GM04503 (cell line): ENCODE measurements at places on chromosomes 4 and X.

GRCh38 chrX:30275498-30275897, 28.6 kb downstream of the MAGEB1 start:
- DNase-seq = no peak

GRCh38 chr4:147015491-147015890, 69.8 kb upstream of the TTC29 start:
- no peak for DNase-seq

- no peak for DNase-seq
Observed at GRCh38 chrX:48726596-48726995, 30.1 kb downstream of the SUV39H1 start.

- no peak for DNase-seq
Observed at GRCh38 chrX:52378870-52379269, 10.0 kb downstream of the XAGE2 start.

DNA sequence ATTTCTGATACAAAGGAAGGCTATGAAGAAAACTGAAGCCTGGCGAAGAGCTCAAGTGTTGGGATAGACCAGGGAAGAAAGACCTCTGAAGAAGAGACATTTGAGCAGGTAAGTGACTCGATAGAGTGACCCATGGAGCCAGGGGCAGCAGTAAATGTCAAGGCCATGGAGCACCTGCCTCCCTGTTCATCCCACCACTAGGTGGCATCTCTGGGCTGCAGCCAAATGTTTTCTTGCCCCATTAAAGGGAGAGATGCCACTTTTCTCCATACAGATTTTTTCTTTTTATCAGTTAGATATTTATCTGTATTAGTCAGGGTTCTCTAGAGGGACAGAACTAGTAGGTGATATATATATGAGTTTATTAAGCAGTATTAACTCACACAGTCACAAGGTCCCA, 4.9 kb upstream of the ZNF81 start:
- no peak for DNase-seq

GRCh38 chrX:9349572-9350494, 115.0 kb upstream of the TBL1X start:
- DNase-seq = no peak

- DNase-seq = no peak
Observed at GRCh38 chr4:181078196-181078595, 1165.0 kb upstream of the TENM3 start.

DNA sequence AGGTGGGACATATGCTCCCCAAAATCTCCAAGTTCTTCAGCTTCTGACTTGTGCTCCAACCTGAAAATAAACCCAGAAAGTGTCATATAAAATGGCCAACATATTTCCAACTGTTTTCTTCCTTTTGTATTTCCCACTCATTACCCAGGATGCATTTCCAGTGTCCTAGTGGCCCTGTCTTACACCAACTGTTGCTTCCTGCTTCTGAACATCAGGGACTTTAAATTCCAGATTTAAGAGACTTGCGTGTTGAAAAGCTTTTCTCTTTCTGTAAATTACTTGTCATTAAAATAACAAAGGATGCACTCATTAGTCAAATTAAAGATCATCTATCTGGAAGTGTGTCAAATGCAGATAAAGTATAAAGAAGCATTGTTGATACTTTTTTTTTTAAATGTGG, 19.9 kb downstream of the MID1 start:
- DNase-seq = no peak

- DNase-seq = no peak
Observed at GRCh38 chr4:135238940-135239339, 1037.4 kb upstream of the PABPC4L start.

DNA sequence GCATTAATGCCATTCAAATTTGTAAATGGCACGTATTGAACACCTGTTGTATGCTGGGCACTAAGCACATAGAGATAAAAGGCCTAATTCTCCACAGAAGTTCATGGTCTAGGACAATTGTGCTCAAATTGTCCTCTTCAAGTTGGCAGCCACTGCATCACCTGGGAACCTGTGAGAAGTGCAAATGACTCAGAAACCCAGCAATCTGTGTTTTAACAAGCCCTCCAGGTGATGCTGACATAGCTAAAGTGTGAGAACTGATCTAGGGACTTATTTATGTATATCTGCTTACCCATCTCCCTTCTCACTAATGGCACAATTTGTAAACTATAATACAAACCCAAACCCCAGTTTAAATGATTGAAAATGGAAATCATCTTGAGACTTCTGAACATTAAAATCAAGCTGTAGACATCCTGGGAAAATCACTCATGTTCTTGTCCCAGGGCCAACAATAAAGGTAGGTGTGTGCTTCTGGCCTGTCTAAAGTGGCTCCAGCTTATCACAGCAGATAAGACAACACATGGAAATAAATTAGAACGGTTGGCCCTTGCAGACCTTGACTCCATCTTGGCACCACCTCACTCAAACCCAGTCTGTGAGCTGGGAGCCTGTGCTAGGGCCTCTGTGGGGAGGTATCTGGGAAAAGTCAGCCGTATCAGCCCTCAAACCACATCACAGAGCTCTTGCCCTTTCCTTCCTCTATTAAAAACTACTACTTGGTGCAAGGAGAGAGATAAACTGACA, 46.8 kb downstream of the UCHL1 start:
- DNase-seq = no peak

DNA sequence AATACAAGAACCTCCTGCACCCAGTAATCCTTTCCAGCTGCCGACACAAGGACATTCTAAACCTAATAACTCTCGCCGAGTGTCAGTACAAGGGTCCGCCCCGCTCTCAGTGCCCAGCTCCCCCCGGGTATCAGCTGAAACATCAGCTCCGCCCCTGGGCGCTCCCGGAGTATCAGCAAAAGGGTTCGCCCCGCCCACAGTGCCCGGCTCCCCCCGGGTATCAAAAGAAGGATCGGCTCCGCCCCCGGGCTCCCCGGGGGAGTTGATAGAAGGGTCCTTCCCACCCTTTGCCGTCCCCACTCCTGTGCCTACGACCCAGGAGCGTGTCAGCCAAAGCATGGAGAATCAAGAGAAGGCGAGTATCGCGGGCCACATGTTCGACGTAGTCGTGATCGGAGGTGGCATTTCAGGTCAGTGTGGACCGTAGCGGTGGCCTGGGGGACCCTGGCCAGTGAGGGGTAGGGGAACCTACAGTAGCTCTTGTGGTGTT, at the start of gene MAOA:
Gene MAOA (plus strand): TSS at position 295 of the 490 bp plus-strand sequence. CDS start 43 bp downstream, at position 338.
- no peak for DNase-seq

GRCh38 chrX:28158019-28158777, 176.9 kb upstream of the DCAF8L1 start:
- DNase-seq = no peak

- DNase-seq = no peak
Observed at GRCh38 chrX:119042996-119043395, 29.8 kb upstream of the CT47C1 start.

DNA sequence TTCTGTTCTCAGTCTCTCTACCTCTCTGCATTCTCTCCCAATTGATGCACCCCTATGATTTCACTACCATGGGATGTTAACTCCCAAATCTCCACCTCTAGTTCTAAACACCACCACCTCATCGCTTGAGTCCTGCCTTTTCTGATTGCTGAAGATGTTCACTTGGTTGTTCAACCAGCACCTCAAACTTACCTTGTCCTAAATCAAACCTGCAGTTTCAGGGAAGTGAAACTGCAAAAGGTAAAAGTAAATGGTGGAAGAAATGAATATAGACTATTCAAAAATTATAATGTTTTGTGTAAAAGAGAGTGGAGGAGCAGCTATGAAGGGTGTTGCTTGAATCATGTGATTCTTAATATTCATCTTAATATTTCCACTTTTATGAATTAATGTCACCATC, 91.0 kb downstream of the PDE5A start:
- no peak for DNase-seq

DNA sequence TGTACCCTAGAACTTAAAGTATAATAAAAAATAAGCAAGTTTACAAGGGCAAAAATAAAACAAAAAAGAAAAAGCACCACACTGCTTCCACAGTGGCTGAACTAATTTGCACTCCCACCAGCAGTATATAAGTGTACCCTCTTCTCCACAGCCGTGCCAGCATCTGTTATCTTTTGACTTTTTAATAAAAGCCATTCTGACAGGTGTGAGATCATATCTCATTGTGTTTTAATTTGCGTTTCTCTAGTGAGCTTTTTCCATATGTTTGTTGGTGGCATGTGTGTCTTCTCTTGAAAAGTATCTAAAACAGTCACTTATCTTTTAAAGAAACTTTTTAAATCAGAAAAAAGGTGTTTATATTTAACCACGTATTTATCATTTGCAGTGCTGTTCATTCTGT, 71.3 kb downstream of the NFKB1 start:
- no peak for DNase-seq

- no peak for DNase-seq
Observed at GRCh38 chrX:31715675-31716074, 643.8 kb upstream of the FTHL17 start.

GRCh38 chr4:85500110-85500867, 25.3 kb downstream of the ARHGAP24 start:
- DNase-seq = no peak

DNA sequence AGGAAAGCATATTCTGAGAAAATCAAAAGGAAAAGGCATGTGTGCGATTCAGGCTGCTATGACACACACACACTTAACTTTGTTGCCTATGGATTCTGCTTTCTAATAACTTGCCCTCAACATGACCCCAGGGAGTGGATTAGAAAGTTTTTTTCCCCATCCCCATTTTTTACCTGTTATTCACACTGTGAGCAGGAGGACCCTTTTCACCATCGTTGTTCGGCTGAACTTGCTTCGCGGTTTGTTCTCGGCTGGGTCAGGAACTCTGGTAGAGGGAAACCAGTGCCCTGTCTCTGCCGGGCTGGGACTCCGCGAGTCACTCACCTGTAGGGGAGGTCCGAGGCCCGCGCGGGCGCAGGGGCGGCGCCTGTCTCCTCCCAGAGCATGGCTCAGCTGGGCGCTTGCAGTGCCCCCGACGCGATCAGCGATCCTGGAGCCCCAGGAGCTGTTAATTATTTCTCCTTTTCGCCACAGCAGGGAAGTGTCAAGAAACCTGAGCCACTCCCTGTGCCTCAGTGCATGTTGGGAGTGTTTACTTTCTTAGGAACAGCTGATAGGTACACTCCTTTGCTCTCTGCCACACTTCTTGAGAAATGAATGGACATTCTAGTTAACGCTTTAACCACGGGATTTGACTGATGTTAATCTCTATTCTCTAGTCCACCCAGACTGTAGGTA, at the start of gene RASSF6:
Gene RASSF6 (minus strand): TSS at position 322 of the 678 bp plus-strand sequence. CDS start 8,641 bp downstream, outside the sequence.
- no peak for DNase-seq

DNA sequence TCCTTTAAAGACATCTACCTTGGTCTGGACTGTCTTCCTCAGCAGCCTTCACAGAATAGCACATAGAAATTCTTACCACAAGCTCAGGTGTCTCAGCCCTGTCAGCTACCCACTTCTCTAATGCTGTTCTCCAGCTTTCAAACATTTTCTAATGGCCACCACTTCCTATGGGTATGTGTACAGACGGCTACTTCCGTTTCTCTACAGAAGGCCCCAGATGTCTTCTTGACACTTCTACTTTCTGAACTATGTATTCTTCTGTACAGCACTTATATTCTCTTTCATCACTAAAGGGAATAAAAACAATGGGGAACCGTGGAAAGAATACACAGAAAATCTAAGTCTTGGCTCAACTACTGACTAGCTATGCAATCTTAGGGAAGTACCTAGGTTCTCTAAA, 13.3 kb downstream of the OPHN1 start:
- DNase-seq = no peak

GRCh38 chrX:45745479-45745878, 544.8 kb upstream of the DIPK2B start:
- DNase-seq = no peak

GRCh38 chr4:73414936-73415271, 10.8 kb downstream of the ALB start:
- DNase-seq = no peak

DNA sequence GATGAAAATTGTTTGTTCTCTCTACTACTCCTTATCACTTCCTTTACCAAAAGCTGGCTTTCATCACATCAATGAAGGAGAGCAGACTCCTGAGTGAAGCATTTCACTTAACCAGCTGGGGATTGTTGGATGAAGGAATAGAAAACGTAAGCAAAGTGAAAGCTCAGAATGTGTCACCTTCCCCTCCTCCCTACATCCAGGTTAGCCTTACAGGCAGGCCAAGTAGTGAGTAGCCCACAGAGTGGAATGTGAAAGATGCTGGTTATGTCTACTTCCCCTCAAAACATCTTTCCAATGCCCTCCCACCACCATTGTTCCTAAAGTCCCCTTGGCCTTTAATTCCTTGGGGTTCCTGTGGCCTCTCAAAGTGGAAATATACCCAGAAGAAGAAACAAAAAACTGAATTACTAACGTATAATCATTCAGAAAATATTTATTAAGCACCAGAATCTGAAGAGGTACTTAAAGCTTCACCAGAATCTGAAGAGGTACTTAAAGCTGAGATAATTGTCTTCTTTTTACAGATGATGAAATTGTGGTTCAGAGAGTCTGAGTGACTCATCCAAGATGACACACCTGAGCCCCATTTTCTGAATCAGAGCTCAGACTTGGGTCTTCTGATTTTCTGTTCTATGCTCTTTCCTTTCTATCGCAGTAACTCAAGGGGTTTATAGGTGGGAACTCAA, 6.5 kb downstream of the P2RY4 start:
- DNase-seq = no peak

DNA sequence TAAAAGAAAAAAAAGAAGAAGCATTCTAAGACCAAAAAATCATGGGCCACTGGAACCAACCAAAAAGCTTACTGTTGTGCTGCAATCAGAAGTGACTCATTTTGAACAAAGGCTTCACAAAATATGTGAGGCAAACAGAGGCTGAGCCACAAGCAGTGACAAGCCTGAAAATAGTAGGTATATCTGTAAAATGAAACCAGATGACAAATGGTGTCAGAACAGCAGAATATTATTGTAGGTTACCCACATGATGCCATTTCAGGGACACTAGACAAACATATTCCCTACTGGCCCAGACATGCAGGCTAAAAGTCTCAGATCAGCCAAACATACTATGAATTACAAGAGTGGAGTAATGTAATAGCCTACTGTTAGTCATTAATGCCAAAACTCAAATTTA, 1301.8 kb upstream of the DIAPH2 start:
- DNase-seq = no peak

- DNase-seq = peak; percentile 77
Observed at GRCh38 chr4:137310593-137311490, 221.5 kb downstream of the PCDH18 start.

DNA sequence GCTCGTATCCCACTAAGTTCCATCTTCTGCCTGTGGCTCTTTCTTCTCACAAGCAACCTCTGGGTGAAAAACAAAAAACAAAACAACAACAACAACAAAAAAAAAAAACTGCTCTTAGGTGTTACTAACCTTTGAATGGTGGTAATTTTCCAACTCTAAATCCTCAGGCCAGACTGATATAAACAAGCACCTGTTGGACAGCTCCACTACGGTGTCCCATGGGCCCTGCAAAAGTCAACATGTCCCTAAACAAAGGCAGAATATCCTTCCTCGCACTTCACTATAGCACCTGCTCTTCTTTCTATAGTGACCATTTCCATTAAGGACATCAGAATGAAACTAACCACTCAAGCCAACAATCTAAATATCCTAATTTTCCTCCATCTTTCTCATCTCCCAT, 54.6 kb upstream of the PARM1 start:
- DNase-seq = no peak

GRCh38 chr4:35963383-35963782, 280.9 kb downstream of the ARAP2 start:
- no peak for DNase-seq
